ENCODE measurements at places on chromosomes 12 and 14.

- no peak for DNase-seq
Observed at GRCh38 chr12:122862110-122862634, 26.9 kb downstream of the HIP1R start.

DNA sequence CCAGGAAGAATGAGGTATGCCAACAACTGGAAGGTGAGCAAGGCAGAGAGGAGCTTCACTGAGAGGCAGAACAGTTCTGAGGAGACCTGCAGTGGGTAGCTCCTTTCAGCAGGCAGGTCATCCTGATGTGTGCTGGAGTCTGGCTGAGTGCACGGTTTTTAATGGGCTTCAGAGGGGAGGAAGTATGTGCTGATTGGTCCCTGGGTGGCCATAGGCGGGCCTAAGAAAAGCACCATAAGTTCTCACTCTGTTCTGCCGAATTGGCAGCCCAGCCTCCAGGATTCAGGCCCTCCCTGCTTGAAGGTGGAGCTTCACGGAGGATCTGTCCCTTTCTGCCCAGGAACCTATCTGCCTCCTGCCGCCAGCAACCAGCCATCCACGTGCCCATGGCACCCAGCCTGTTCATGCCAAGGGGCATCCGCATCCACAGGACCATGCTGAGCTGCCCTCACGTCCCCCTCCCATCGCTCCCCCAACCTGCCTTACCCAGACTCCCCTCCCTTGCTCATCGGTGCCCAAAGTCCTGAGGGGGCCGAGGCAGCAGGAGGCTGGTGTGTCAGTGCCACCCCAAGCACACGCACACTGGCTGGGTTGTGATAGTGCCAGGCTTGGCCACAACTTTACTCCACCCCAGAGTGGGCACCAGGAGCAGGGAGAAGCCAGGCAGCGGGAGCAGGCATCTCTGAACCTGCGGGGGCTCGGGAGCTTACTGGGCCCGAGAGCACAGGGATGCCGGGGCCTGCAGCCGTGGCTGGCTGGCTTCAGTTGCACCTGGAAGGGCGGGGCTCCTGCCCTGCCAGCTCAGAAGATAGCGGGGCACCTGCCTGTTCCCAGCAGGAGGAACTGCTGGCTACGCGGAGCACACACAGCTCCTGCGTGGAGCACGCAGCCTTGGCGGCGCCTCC, 608.4 kb upstream of the FOXG1 start:
- no peak for DNase-seq

DNA sequence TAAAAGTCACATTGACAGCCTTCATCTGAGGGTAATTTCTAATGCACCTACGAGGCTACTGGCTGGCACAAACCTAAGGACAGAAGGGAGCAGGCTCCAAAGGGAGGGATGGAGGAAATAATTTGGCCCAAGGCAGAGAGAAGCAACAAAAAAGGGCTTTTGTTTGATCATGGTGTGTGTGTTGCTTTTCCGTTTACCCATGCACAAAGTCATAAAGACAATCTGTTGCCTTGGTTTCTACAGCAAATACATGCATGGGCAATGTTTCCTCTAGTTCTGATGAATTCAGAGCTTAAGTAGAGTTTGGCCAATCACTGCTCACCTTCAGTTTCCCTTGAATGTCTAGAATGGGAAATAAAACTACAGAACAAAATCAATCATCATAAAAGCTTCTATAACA, 262.5 kb upstream of the CAND1 start:
- DNase-seq = no peak

DNA sequence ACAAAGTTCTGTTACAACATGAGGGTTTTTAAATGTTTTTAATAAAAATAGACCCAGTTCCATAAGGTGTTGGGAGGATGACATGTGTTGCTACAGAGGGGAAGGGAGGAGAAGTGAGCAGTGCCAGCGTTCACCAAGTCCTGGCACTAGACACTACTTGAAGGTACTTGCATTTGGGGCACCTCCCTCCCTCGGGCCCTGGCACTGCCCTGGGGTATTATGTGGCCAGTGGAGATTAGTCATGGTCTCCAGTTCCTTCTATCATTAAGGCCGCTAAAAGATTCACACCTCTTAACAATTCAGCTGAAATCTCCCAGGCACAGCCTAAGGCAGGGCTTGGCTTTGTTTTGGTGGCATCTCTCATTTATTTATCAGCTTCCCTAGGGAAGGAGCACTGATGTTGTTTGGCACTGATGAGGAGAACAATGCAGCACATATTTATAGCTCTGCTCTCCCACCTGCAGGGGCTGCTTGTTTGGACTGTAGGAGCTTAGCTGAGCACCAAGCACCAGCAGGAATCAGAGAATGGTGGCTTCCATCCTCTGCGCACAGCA, 155.5 kb upstream of the NTF3 start:
- no peak for DNase-seq

- no peak for DNase-seq
Observed at GRCh38 chr12:127236491-127236890, 1030.5 kb upstream of the TMEM132C start.

GRCh38 chr14:38616959-38617358, 361.1 kb upstream of the CLEC14A start:
- no peak for DNase-seq
